ENCODE measurements at places on chromosomes 7 and 10.

GRCh38 chr10:112950714-112951358 lies 789 bp downstream of the TCF7L2 start:
- DNase-seq, result peak; percentile 1

GRCh38 chr10:126945351-126946030 lies 40.3 kb downstream of the DOCK1 start:
- no peak for DNase-seq

DNA sequence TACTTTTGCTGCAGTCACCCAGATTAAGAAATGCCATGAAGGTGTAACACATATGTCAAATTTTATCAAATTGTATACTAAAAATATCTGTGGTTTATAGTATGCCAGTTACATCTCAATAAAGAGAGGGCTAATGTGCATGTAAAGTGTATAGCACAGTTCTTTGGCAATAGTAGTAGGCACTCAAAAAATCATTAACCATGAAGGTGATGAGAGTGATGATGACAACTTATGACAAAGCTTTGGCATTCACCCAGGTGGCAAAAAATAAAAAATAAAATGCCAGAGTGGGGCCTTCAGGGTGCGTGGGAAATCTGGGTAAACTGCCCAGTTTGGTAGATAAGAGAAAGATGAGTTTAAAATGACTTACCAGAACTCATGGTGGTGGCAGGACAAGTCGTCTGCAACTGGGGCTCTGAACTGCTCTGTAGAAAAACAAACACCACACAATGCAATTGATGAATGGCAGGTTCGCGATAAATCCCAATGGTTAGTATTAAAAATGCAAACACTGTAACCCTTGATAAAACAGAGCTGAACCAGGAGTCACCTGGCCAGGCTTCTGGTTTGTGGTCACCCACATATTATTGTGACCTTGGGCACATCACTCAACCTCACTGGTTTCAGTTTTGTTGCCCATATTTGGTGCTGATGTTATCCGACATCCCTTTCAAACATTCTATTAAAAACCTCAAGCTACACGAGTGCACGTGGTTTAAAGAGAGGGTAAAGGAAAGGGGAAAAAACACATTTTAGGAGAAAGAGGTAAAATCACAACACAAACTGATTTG lies 120.2 kb downstream of the SORBS1 start:
- no peak for DNase-seq

- DNase-seq, result no peak
Observed at GRCh38 chr10:4459531-4459930, 366.5 kb upstream of the AKR1E2 start.

GRCh38 chr7:12127455-12127854 lies 83.6 kb upstream of the TMEM106B start:
- DNase-seq, result no peak

DNA sequence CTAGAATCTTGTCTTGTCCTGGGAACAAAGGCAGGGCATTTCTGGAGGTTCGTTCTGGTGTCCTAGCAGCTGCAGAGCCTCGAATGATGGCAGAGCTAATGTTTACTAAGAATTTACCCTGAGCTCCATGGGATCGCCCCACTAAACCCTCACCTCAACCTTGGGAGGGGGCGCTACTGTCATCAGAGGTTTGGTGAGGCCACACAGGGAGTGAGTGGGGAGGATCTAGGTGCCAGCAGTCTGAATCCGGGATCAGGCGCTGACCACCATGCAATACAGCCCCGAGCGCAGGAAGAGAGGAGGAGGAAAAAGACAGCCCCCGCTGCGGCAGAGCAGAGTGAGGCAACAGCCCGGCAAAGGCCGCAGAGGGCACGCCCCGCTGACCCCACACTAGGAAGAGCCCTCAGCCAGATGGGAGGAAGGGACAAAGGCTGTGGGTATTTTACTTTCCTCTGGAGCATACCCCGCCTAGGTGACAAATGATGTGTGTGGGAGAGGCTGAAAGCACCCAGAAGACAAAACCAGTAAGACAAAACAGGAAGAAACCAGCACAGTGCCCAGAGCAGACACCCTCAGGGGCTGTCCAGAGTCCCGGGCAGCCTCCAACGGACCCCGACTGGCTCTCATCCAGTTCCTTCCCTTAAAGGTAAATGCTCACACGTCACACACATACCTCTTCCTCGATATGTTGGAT lies 103.5 kb downstream of the FAM53B start:
- DNase-seq, result no peak

DNA sequence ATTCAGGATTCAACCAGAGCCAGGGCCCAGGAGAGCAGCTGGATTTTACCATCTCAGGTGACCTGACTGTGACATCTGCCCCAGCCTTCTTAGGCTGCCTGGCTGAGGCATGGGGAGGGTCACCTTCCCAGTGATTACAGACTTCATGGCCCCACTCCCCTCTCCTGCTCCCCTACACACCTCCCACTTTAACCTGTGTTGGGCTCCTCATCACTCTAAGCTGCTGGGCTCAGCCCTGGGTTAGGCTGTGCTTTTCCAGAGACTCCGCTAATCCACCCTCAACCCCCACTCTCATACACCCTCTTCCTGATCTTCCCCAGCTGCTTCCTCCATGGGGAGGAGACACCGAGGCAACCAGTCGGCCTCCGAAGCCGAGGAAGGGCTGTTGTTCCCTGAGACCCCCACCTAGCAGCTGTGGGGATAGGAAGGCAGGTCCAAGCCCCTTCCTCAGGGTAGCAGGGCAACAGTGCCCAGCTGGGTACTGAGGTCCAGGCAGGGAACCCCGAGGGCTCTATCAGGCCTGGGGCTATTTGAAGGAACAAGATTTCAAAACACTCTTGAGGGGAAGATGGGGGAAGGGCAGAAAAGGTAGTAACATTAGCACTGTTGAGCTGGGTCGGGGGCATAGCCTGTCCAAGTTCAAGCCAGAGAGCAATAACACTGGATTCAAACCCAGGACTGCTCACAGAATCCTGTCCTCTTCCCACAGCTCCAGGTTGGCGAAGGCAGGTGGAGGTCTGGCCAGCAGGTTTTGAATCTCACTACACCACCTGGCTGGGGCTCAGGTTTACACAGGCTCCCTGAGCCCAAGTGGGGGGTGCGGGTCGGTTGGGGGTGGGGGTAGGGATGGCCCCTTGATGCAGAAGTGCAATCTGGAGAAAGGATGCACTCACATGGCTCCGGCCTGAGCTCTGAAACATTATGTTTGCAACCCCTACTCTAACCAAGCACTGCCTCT lies 1.8 kb downstream of the IMPDH1 start:
- DNase-seq, result no peak

- DNase-seq, result no peak
Observed at GRCh38 chr10:104824380-104825006, 183.4 kb downstream of the SORCS3 start.

DNA sequence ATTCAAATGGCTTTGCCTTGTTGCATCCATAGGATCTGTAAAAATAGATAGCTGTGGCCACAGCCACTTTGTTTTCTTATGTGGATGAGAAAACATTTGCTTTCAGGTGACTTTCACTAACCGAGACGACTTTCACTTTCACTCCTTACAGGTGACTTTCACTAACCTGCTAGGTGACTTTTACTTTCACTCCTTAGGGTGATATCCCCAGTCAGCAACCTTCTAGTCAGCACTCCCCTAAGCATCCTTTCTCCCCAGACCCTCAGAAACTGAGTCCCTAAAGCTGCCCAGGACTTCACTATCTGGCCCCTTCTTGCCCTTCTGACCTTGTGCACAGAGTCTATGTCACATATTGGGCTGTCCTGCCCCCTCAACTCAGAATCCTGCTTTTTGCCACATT lies 177.5 kb downstream of the RELN start:
- DNase-seq, result no peak

All from stimulated activated CD8-positive, alpha-beta memory T cell treated with anti-CD3 and anti-CD28 coated beads, Interleukin-12 subunit alpha, Interleukin-12 subunit beta, amount 100 ng/mL, for 4 hours (primary cell).